ENCODE measurements at places on chromosomes 13 and 19.

DNA sequence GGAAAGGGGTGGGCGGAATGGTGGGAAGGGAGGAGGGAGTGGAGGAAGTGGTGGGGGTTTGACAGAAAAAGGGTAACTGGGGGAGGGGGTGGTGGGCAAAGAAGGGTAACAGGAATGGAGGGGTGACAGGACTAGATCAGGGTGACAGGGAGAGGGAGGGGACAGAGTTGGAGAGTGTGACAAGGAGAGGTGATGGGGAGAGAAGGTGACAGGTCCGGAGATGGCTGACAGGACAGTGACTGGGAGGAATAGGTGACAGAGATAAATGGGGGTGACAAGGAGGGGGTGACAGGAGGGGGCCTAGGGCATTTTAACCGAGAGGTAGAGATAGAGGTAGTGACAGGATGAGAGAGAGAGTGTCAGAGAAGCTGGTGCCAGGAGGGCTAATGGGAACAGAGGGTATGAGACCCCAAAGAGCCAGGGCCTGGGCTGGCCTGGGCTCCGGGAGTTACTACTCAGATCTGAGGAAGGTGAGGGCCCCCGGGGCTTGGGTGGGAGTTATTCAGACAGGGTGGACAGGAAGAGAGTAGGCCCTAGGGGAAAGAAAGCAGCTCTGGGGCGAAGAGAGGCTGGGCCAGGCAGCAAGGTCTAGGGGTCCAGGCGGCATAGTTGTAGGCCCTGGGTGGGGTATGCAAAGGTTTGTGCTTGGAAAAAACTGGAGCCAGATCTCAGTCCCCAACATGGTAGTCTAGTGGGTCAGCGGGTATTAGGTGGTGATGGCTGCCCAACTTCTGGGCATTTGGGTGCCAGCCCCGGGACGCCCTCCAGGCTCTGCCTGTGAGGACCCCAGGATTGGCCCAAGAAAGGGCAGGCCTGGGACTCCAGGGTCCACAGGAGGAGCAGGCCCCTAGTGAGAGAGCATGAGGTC is 660 bp downstream of the CIC start:
- DNase-seq: no peak

- DNase-seq: no peak
Measured at GRCh38 chr19:42172261-42172660, 40.0 kb upstream of the POU2F2 start.

DNA sequence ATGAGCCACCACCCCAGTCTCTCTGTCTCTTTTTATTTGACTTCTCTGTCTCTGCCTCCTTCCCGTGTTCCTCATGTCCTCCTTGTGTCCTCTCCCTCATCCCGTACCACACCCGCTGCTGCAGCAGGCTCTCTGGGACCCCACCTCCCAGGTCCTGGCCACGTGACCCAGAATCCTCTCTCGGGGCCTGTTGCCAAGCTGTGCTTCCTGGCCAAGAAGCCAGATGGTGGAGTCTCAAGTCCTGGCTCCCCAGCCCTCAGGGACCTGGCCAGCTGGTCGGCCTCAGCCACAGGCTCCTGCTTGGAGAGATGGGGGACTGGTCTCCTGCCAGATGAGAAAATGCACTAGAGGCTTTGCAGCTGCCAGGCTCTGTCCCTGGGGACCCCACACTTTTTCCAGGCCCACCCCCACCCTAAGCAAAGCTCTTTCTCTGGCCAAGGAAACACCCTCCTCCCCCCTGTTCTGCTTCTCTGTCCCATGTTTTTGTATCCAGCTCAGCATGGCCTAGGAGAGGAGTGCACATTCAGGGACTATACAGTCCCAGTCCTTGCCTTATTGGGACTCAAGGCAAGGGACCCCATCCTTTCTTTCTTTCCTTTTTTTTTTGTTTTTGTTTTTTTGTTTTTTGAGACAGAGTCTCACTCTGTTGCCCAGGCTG is 34.3 kb upstream of the SHKBP1 start:
- no peak for DNase-seq

DNA sequence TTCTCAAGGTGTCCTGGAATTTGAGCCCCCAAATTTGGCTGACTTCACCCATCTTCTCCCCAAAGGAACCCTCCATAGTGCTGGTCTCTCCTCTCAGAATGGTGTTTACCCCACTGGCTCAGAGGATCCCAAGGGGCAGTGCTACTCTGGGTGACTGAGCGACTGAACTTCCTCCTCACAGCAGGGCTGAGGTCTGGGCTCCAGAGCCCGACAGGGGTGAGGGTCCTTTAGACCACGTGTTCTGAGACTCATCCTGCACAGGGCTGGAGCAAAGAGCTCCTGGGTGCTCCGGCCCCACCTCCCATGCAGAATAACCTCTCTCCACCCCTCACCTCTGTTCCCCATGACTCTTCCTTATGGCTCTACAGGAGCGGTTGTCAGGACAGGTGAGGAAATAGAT is 23.2 kb upstream of the CD33 start:
- no peak for DNase-seq

DNA sequence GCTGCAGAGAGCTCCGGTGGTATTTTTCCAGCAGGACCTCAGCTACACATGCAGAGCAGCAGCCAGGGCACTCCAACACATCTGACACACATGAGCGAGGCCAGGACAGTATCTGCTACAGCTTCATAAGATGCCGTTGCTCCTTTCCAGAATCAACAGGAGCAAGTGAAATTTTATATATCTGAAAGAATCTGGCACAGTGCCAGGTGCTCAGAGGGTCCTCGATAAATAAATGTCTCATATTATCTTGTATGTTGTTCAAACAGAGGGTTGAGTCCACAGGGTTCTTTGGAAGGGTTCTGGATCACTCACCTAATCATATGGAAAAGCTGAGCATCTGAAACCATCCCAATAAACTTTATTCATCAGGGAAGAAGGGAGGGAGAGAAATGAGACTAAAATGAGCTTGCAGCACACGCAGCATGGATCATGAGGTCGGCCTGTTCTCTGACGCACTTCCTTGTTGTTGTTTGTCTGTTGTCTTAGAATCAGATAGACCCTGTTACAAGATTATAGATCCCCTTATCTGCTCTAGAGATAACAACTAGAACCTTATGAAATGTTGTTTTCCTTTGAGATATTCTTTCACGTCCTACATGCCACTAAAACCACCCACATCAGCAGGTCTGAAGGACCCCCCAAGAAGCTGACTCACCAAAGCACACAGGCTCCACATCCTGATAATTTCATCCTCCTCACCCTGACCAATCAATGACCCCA is 3.2 kb upstream of the METTL21C start:
- no peak for DNase-seq

DNA sequence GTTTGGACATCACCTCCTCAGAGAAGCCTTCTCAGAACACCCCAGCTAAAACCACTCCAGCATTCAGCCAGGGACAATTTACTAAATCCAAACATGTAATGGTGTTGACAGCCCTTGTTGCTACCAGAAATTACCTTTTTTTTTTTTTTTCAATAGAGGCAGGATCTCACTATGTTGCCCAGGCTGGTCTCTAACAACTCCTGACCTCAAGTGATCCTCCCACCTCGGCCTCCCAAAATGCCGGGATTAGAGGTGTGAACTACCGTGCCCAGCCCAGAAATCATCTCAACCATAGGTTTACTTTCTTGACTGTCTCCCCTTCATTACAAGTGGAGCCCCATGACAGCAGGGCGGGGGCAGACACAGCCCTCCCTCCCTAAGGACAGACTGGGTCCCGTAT is 9.2 kb downstream of the CLIP3 start:
- no peak for DNase-seq

GRCh38 chr13:84658491-84659358 is 776.5 kb upstream of the SLITRK1 start:
- no peak for DNase-seq

DNA sequence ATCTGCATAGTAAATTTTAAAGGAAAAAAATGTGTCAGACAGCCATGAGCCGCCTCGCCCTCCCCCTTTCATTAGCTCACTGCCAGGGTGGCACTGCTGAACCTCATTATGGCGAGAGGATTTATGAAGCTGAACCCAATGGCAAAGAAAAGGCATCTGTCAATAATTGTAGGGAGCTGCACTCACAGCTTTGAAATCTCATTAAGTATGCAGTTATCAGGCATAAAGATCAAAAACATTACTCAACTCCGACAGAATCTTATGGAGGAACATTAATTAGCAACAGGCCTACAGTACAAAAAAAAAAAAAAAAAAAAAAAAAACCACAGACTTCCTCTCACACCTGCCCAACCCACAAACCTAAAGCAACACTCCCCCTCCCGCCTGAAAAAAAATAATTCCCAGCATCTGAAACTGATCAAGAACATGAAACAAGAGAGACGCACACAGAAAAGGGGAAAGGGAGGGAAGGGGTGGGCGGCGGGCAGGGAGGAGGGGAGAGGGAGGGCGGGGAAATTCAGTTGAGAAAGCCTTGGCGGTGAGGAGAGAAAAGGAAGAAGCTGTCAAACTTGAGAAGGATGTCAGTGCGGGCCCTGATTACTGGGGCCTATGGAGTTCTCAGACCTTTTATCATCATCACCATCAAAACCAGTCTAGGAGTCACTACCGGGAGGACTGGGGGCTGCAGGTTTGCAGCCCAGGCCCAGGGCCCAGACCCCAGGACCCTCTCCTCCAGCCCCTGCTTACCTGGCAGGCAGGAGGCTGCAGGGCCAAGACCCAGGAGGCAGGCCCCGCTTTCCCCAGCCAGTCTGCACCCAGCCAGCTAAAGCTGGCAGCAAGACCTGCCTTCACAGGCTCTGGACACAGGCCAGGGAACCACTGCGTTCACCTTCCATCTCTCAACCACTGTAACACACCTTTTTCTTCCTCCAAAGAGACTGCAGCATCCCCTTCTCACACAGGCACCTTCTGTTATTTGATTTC is 8.9 kb downstream of the TSHZ3 start:
- DNase-seq: no peak

- no peak for DNase-seq
Measured at GRCh38 chr19:48970139-48970766, 5.1 kb downstream of the FTL start.

DNA sequence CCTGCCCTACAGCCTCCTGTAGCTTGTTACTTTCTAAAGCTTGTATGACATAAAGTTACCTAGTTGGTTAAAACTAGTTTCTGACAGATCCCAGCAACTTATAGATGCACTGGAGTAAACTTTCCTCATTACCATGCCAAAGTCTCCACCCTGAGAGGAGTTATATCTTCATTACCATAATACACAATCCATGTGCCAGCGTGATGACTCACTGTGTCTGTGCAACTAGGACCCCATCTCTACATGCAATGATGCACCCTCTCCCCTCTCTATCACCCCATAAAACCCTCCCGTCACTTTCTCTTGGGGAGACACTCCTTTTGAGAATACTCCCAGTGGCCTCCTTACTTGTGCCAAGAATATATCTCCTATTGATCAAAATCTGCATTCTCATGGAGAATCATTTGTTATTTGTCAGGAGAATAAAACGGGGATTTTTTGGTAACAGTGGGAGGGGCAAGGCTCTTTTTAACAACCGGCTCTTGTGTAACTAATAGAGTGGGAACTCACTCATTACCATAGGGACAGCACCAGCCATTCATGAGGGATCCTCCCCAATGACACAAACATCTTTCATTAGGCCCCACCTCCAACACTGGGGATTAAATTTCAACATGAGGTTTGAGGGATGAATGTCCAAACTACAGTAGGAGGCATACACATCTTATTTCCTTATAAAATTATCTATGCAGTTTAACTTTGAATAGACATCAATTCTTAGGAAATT is 235.1 kb upstream of the ATXN8OS start:
- no peak for DNase-seq

- DNase-seq: peak; percentile 61
Measured at GRCh38 chr13:91747186-91747585, 348.8 kb downstream of the GPC5 start.

DNA sequence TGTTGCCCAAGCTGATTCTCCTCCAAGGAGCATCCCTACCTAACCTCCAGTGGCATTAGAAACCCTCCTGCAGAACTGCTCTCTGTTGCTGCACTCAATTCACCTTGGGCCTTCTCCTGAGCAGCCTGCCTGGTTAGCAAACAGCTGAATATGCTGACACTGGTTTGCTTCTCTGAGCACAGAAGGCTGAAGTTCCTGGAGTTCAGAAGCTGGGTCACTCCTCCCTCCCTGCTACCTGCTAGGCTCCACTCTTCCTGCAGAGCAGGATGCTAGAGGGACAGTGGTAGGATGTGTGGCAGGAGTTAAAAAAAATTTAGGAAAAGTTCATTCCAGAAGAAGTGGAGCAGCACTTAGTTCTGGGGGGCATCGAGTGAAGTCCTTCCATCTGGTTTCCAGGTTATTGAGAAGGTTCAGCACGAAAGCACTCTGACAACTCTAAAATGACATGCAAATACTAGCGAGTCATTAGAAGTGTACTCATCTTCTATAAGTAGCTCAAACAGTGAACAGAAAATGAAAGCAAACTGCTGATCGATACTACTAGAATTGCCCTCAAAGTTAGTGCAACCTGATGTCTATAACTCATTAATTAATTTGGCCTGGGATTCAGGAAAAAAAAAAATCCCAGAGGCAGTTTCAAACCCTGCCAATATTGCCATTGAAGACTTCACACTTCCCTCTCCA is 293.7 kb downstream of the POU4F1 start:
- no peak for DNase-seq

GRCh38 chr13:105790923-105791322 is 744.5 kb downstream of the EFNB2 start:
- no peak for DNase-seq

- DNase-seq: no peak
Measured at GRCh38 chr19:30046522-30046921, 104.5 kb downstream of the URI1 start.

- DNase-seq: no peak
Measured at GRCh38 chr19:15249972-15250639, 17.9 kb upstream of the EPHX3 start.

GRCh38 chr19:54682306-54682856 is 19.6 kb downstream of the LILRB4 start:
- no peak for DNase-seq

DNA sequence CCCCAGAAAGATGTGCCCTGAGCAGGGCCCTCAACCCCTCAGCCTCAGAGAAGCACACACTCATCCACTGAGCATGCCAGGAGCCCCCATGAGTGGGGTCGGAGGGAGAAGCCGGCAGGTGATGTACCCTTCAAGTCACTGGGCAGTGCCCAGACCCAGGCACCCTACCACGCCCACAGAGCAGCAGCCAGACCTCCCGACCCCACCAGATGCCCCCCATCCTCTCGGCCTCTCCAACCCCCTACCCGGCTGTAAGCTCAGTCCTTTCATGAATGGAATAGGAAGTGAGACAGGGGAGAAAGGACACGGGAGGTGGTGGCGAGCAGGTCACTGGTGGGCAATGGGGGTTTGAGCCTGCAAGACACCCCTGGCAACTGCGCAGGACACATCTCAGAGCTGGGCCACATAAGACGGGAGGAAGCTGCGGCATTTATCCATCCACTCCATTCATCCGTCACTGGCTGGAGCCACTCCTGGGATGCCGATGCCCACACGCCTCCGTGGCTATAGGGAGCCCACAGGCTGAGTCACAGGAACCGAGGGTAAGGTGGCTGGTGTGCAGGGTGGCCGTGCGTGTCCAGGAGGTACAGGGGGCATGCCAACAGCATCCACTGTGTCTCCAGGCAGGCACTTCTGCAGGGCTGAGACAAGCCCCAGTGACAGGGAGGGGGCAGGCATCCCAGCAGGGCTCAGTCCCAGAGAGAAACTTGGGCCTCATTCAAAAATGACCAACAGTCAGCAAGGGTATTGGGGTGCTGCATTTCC is 23.8 kb upstream of the VSTM2B start:
- no peak for DNase-seq

Data from spinal cord (tissue), 10 donors.